ENCODE measurements at places on chromosomes 3 and 15.

DNA sequence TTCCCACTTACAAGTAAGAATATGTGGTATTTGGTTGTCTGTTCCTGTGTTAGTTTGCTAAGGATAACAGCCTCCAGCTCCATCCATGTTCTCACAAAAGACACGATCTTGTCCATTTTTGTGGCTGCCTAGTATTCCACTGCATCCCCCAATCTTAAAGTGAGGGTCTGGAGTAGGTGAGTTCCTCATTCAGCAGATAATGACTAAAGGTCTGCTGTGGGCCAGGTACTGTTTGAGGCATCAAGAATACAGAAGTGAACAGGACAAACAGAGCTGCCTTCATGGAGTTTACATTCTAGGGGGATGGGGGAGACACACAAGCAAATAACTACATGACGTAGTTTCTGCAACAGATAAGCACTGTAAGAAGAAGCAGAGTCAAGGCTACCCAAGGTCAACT is 24.3 kb downstream of the MKRN2OS start:
- no peak for DNase-seq

GRCh38 chr3:111668888-111669488 is 73.8 kb upstream of the ZBED2 start:
- DNase-seq = no peak

- no peak for DNase-seq
Observed at GRCh38 chr3:124836448-124836847, 50.7 kb downstream of the ITGB5 start.

GRCh38 chr3:2303566-2303965 is 204.9 kb downstream of the CNTN4 start:
- no peak for DNase-seq

DNA sequence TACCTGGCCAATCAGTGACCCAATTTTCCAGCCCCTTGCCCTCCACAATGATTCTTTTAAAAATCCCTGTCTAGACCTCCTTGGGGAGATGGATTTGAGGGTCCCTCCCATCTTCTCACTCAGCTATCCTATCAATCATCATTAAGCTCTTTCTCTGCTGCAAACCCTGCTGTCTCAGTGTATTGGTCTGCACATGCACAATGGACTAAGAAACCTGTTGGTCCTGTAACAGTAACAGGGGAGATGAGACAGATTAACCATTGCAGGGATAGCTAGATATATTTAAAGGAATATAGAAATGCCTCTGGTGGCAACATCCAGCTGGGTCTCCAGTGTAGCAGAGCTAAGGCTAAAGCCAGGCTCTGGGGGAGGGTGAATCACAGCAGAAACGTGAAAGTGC is 74.6 kb upstream of the CHRNA7 start:
- no peak for DNase-seq

GRCh38 chr3:69695443-69695842 is 43.8 kb upstream of the MITF start:
- DNase-seq = no peak

GRCh38 chr3:156811089-156811862 is 14.9 kb upstream of the LEKR1 start:
- no peak for DNase-seq

GRCh38 chr3:175208326-175208725 is 349.2 kb downstream of the NAALADL2 start:
- no peak for DNase-seq

- DNase-seq = no peak
Observed at GRCh38 chr15:49135911-49136310, 19.5 kb downstream of the COPS2 start.

DNA sequence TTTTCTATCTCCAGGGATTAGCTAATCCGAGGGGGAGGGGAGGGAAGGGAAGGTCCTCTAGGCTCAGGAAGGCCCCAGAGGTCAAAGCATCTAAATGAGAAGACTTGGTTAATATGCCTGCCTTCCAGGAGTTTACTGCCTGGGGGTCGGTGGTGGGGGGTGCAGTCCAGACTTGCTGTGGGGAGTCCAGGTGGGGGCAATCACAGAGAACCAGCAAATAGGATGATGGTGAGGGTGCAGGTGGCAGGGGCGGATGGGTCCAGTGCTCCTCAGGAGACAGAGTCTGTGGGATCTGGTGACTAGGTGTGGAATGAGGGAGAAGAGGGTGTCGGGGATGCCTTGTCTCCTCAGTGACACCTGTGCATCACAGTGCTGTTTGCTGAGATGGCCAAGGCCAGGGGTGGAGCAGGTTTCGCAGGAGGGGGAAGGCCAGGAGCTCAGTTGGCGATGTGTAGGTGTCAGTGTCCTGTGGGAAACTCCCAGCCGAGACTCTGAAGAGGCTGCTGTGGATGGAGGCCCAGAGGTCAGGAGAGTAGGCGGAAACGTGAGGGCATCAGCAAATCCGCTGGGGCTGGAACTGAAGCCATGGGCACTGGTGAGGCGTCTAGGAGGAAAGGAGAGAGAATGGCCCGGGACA is 8.1 kb downstream of the CFAP100 start:
- DNase-seq = no peak

DNA sequence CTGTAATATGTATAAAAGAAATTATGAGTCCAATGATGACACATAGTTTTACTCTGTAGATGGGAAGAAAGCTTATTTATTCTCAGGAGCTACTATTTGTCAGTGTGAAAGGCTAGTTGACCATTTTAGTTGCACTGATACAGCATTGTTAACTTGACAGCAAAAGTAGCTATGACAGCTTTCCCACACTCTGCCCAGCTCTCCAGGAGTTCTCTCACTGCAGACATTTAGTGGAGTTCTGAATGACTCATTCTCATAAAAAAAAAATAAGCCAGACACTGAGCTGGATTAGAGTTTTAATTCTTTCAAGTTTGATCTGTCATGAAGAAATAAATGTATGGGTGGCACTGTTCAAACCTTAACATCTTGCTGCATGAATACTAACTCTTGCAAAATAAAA is 77.2 kb upstream of the CFAP20DC start:
- DNase-seq = no peak
